T-helper 1 cell (primary cell): ENCODE measurements at places on chromosomes 12 and 14.

DNA sequence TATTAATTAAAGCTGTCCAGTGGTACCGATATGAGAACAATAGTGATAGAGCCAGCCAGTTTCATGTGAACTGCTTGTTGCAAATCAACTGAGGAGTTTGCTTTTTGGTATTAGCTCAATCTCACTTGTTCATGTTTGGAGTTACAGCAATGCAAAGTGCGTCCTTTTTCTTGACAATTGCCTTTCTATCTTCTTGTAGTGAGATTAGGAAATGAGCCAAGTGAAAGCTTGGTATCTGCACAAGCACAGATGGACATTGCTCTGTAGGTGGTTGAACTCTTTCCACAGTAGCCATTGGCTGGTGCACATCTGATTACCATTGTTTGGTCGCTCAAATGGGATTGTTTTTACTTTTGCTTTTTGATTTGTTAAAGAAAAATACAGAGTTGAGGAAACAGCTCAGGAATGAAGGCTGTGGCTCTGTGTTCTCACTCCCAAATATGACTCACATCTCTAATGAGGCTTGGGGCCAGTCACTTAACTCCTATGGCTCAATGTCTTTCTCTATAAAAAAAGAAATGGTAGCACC lies 241.4 kb downstream of the BMP4 start:
- no peak for DNase-seq

DNA sequence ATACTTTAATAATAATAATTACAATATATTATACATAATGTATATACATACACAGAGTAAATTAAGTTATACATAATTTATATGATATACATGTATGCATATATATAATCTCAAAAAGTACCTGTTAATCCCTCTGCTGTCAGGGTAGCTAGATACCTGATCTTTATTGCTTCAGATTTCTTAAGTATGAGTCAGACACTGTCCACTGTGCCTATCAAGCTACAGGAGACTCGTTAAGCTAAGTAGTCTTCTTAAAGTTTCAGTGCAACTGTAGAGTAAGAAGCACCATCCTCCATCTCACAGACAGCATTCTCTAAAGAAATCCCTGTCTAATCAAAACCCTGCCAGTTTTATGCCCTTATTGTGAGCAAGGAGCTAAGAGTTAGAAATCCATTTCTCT lies 428.7 kb downstream of the RERGL start:
- no peak for DNase-seq

DNA sequence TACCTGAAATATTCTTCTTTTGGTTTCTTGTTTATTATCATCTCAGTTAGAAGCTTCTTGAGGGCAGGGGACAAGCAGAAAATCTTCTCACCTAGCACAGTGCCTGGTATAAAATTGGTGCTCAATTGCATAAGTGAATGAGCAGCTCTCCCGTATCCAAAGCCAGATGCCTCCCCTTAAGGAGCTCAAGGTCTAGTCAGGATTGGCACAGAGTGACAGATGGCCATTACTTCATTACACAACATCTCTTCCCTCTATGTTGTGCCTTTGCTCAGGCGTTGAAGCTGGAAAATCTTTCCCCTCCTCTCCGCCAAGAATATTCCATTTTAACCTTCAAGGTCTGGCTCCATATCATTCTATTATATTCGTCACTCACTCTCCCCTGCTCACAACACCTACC lies 3.6 kb downstream of the SLC4A8 start:
- no peak for DNase-seq

- DNase-seq = no peak
These were observed 131.8 kb upstream of the USP15 start for GRCh38 chr12:62128175-62128975.

DNA sequence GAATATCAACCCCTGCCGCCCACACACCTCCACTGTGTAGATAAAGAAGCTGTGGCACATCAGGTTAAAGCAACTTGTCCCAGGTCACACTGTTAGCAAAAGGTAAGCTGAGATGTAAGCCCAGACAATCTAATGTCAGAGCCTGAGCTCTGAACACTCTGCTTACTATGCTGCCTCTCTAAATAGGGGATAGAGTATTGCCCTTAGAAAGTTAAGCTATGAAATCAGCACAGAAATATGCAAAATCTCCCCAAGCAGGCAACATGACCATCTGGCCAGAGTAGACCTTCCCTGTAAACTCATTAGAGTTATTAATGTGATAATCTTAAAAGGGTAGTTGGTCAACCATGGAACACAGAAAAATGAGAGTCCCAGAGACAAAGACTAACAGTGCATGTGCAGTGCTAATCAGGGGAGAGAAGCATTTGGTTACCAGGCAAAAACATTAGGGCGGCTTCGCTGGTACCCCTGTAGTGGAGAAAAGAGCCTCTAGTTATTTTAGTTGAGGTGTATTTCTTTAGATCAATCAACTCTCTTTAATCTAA lies 171.0 kb downstream of the BTG1 start:
- DNase-seq = no peak

DNA sequence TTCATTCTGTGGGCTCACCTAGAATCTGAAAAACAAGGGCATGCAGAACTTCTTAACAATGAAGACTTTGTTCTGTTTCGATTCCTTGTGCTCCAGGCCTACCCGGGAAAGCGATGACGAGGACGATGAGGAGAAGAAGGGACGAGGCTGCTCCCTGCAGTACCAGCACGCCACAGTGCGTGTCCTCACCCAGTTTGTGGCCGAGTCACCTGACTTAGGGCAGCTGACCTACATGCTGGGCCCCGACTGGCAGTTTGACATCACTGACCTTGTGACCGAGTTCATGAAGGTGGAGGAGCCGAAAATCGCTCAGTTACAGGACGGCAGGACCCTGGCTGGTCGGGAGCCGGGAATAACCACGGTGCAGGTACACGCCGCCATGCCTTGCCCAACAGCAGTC lies 585.4 kb downstream of the AACS start:
- no peak for DNase-seq

DNA sequence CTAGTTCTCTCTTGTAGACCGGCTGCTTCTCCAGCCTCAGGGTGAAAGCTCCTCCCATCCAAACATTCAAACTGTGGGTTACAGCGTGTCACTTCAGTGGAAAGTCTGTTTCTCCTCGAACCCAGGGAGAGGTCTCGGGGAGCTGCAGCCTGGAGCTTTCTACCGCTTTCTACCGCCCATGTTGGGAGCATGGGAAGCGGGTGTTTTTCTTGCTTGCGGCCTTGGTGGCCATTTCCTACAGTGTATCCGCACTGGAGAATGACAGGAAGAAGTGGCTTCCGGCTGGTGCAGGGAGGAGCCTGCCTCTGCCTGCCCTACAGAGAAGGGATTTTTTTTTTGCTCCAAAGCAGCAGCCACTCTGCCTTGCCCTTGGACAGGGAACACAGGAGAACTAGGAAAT lies 21.2 kb downstream of the ZFP36L1 start:
- no peak for DNase-seq

- no peak for DNase-seq
These were observed 21.6 kb downstream of the HIF1A start for GRCh38 chr14:61716956-61717355.

GRCh38 chr14:103892247-103892646 lies 36.0 kb upstream of the TDRD9 start:
- DNase-seq = no peak

DNA sequence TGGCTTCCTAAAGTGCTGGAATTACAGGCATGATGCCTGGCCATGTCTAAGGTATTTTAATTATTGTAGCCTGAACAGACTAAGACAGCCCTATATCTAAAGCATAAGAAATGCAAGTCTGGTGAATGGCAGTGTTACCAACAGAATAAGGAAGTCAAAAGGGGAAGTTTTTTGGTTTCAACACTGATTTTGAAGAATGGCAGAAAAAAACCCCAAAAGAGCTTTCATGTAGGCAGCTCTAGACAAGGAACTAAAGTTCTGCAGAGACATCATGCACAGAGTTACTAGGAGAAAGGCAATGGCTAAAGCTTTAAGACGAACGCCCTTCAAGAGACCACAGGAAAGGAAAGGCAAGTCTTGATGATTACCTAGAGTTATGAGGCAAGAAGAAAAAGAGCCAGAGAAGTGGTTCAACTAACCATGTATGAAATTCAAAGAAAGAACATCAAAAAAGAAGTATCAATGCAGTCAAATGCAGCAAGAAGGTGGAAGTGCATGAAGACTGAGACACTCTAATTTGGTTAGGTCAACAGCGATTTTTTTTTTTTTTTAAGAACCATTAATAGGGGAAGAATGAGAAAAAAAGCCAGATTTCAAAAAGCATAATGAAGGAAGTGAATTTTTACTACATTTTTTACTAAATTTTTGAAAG lies 50.8 kb downstream of the RPS6KA5 start:
- DNase-seq = no peak

DNA sequence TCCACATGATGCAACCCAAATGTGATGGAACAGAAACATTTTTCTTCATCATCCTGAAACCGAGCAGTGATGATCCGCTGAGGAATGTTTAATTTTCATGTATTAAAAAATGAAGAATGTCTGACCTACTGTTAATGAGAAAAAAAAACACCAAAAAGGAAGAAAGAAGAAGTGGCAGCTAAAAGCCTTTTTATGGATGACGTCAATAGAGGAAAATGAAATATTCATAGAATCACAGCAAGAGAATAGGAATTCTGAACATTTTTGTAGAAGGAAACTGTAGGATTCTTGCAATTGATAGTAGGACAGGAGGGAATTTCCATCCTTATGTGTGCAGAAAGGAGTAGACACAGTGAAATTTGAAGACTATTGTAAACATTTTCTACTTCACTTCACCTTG lies 112.9 kb downstream of the PRKCH start:
- DNase-seq = no peak

GRCh38 chr14:50773632-50774541 lies 57.1 kb downstream of the NIN start:
- no peak for DNase-seq

DNA sequence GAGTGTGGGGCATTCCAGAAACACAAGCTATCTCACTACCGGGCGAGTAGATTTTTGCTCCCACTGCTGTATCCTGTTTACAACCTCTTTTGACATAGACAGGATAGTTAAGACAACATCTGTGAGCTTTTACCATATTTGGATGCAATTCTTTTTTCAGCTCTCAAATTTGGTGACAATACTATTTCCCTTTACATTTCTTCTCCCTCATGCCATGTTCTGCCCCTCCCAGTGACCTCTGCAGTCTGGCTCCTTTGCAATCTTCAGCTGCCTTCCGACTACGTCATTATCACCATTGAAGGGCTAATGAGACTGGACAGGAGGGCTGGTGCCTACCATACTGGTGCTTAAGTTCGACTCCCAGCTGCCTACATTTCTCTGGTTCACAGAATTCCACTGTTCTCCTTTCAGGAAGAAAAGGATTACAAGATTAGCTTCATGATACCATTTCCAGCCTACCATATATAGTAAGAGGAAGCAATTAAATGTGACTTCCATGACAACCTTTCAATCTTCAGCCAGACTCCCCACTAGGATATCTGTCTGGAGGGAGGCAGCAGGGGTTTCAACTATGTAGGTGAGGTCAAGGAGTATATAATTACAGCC lies 251.6 kb downstream of the PHLDA1 start:
- no peak for DNase-seq

DNA sequence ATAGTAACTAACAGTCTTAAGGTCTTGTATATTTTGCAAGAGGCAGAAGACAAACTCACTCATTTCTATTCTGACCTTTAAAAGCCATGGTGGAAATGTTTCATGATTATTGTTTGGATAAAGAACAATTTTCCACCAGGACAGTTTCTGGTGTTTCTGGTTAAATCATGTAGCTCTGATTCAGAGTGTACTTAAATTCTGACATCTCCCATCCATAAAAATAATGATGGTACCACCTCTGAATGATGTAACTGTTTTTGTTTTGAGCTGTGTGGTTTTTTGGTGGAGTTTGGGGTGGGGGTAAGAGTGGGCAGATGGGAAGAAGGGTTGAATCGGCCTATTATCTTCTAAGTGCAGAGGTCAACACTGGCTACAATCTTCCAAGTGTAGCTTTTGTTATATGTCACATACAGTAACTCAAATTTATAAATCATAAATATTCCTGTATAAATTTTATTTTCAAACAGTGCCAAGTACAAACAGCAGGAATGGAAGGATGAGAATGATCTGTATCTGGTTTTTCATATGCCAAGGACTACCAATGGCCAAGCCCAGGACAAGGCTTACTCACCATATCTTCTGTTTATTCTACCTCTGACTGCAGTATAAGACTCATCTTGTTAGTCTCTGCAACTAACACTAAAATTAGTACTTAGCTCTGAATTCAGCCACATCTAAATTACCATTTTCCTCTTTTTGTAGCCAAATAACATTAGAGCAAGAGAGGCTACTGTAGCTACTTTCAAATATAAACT lies 108.7 kb downstream of the BCAT1 start:
- DNase-seq = no peak

GRCh38 chr12:91432089-91432488 lies 249.5 kb upstream of the DCN start:
- no peak for DNase-seq

- DNase-seq = no peak
These were observed 64.8 kb upstream of the BDKRB2 start for GRCh38 chr14:96139879-96140278.

DNA sequence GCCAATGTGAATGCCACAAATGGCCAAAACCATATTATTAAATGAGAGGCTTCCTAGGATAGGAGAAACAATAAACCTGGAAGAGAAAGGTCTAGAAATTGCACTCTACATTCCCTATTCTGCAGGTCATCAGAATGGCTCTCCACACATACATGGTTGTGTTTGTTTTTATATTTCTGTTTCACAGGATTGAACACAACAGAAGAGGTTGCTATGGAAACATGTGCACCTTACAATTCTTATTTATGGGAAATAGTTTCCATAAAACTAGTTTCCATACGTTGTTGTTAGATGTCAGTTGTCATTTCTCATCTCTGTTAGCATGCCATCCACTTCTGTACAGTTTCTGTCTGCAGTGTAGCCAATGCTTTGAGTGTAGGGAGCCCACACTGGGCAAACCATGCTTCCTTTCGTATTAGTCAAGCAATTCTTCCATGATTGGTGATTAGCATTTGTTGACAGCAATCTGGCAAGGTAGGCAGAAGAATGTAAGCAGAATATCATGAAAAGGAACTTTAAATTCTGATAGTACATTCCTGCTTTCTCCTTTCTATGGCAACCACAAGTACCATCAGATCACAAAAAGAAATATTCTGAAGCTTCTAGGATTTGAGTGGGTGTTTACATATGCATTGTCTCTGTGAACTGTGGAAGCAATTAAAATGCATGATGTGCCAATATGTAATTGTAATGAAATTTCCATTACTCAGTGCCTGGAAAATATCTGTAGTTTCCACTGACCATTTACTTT lies 141.6 kb upstream of the AVPR1A start:
- DNase-seq = no peak

- no peak for DNase-seq
These were observed at the start of gene SLC24A4 for GRCh38 chr14:92323011-92323915. Gene SLC24A4 (plus strand): TSS chr14:92323165. CDS start chr14:92323831, 666 bp downstream.

- DNase-seq = no peak
These were observed 86.2 kb upstream of the GNG2 start for GRCh38 chr14:51774209-51774608.

- no peak for DNase-seq
These were observed 8.7 kb downstream of the TMEM253 start for GRCh38 chr14:21109377-21110138.

GRCh38 chr12:49170924-49171323 lies 18.0 kb downstream of the TUBA1A start:
- no peak for DNase-seq
